ENCODE measurements at places on chromosomes 1 and 21.
A peak's percentile ranks its signal among the peaks of the same experiment; 100 is the strongest.

DNA sequence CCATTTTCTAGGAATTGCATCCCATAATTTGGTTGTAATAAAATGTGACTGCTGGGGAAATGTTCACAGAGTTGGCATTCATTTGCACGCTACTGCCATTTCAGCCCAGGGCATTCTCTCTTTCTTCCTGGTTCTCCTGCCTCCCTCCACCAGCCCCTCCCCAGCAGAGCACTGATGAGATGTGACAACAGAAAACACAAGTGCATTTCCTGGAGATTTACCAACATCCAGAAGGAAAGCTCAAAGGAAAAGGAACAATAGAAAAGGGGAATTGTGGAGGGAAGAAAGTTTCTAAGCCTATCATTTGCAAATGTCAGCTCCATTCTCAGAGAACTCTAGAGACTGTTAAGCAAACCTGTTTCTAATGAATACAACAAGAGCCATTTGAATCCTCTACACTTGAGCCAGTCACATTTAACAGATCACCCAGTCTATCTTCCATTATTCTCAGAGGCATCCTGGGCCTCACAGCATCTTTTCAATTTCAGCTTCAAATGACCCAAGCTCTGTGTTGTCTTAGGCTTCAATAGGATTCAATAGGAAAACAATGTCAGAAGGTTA lies 395.6 kb upstream of the PBX1 start:
- no peak for DNase-seq

- no peak for DNase-seq
These were observed 124.0 kb upstream of the SLC45A1 start for GRCh38 chr1:8193840-8194406.

DNA sequence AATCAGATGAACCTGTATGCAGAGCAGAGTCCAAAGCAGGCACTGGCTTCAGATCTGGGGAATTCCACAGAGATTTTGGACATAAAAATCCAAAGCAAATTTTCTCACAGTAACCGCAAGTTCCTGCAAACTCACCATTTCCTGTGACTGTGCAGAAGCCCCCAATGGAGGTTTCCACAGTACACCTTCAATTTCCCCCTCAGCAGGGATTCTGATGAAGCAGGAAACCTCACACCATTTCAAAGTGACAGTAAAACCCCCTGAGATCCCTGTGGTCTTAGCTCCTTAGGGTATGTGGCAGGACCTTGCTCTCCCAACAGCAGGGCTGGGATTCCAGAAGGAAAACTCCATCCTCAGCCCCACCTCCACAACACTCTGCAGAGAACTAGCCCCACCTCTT lies 6.0 kb upstream of the TGFBR3 start:
- no peak for DNase-seq

DNA sequence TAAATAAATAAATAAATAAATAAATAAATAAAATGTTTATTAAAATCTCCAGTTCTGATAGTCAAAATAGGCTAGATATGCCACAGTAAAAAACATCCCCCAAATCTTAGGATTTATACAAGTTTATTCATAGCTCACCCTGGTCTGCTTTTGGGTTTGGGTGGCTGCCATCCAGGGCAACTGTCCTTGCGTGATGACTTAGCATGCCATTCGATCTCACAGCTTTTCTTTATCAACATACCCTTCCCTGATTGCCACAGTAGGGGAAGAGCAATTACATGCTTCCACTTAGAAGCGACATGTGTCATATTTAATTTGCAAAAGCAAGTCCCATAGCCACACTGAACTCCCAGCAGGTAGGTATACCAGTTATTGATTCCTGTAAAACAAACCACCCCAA lies 52.7 kb downstream of the TEX35 start:
- DNase-seq = no peak

DNA sequence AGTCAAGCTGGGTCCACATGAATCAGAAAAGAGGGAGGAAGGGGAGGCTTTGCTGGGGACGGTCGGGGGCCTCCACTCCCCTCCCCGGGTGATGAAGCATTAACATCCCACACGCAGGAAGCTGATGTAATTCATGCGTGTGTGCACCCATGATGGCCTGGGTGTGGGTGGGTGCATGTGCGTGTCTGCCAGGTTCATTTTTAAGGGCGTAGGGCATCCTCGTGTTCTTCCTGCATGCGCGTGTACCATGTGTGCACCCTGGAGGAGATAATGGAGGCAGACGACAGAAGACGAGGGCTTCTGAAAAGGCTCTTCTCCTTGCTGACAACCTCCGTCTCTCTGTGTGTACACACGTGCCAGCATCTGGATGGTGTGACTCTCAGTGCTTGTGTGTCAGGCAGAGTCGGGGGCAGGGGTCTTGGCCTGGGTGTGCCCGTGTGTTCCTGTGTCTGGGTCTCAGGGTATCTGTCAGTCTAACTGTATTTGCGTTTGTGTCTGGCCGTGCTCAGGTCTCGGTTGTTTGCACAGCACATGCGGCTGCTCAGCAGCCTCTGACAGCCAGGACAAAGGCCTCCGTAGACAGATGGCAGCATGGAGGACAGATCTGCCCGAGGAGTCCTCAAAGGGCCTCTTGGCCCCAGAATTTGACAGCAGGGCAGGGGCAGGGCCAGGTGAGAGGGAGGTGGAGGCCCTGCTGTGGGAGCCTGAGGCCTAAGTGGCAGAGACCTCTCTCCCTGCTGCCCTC lies 2.4 kb downstream of the RAP1GAP start:
- no peak for DNase-seq

DNA sequence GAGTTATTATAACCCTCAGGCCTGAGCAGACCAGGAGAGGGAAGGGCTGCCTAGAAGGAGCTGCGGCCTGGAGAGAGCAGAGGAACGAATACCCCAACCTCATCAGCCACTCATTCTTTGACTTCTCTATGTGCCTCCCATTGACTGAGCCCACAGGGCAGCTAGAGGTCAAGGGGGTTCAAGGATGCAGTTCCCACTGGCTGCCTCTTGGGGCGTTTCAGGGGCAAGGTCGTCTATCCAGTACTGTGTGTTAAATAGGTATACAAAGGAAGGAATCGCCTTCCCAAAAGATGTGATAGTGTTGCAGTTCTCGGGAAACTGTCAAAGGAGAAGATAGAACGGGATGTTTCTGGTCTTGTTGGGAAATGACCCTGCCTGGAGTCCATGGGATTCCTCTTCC lies 250.6 kb downstream of the PRDM2 start:
- no peak for DNase-seq

GRCh38 chr1:45883658-45884057 lies 80.2 kb downstream of the MAST2 start:
- DNase-seq = peak; percentile 78

DNA sequence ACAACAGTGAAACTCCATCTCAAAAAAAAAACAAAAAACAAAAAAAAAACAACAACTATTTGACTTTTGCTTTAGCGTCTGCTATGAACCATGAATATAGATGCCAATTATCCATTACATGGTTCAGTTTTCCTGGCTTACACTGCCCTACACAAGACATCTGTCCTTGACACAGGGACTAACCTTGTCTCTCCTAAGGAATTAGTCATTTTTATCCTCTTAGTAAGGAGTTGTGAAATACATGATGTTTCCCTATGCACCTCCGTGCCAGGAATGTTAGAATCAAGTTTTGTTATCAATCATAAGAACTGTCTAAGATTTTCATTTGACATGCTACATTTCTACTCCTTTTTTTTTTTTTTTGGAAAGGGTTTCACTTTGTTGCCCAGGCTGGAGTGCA lies 241.8 kb downstream of the KIF26B start:
- DNase-seq = no peak

DNA sequence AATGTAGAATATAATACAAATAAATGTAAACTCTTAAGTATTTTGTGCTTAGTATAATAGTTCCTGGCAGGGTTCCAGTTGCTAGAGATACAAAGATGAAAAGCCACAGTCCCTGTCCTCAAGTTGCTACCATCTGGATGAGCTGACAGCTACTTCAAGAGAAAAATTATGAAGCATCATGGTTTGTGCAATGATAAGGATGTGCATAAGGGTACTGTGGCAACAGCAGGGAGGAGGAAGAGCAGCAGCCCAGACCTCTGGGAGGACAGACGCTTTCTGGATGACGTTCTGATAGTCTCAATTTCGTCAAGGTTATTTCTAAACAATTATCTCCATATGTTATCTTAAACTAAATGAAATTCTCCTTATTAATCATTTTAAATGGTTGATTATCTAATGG lies 198.9 kb downstream of the NTNG1 start:
- no peak for DNase-seq

DNA sequence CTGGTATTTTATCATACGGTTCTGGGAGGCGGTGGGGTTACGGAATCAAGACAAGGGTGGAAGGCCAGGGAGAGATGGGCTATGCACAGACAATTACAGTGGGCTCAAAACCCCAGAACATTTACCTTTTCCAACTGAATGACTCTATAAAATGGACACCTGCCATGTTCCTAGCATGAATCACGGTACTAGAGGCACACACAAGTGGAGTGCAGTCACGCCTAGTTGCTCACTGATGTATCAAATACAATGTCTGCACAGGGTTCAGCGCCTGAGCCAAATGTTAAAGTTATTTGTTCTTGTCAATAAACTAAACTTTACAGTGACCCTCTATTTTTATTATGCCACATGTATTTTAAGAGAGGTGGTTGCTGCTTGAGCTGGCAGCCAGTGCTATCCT lies 121.4 kb downstream of the ATG4C start:
- no peak for DNase-seq

- DNase-seq = no peak
These were observed 59.7 kb upstream of the CLDN14 start for GRCh38 chr21:36539434-36540150.

GRCh38 chr1:12480748-12481362 lies 137.2 kb downstream of the DHRS3 start:
- peak; percentile 92 for DNase-seq

- DNase-seq = peak; percentile 86
These were observed 12.9 kb downstream of the PI4KB start for GRCh38 chr1:151314137-151314875.

DNA sequence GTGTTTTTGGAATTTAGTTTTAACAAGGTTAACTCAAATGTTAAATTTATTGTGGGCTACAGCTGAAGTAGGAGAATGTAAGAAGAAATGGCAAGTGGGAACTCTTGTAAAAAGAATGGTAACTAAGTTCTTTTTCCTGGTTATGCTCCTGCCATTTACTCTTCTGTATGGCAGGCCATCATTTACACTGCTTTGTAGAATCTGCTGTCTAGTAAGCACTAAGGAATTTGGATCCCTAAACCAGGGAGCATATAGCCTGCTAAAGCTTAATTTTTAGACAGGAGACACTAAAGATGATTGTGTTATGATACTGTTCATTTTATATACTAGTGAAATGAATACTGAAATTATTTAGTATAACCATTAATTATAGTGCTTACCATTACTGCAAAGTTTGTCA lies 85.3 kb downstream of the CAMTA1 start:
- DNase-seq = peak; percentile 69
